Stimulated activated CD8-positive, alpha-beta memory T cell treated with anti-CD3 and anti-CD28 coated beads, Interleukin-2, amount 100 ng/mL, for 1 hour (primary cell): ENCODE measurements at places on chromosomes 5 and 9.

DNA sequence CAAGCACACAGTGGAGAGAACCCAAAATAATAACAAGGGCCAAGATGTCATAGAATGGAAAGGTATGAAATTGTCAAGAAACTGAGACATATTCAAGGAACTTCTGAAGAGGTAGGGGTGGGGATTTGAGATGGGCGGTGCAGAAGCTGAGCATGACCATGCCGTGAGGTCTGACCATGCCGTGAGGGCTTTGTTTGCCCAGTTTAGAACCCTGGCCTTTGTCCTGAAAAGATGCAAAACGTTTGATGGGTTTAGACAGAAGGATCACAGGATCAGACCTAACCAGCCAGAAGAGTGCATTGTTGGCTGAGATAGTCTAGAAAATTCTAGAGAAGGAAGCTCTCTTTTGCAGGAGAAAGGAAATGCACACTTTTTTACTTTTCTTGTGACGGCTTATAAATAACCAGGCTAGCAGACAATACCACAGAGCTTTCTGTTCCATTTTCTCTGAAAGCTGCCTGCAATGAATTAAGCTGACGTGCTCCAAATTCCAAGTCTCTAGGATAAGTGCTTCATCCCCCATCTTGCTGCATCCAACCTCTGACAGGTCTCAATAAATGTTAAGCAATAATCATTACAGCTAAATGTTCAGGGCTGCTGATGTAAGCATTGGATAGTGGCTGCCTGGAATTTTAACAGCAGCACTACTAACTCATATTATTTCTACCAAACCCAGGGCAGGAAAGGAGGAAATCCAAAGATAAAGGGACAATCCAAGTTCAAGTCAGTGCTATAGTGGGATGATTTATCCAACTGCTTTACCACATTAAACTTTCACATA lies 110.9 kb upstream of the IL6ST start:
- no peak for DNase-seq

DNA sequence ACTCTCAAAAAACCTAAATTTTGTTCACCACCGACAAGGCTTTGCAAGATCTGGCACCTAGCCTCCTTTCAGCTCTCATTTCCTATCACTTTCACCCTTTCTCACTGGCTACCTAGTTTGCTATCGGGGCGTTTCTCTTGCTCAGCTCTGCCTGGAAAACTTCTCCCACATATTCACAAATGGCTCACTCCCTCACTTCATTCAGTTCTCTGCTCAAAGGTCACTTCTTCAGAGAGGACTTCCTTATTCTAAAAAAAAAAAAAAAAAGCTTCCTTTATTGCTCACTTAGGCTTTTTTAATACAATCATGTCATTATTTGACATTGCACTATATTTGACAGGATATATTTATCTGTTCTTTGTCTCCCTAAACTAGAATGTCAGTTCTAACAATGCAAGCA lies 2.1 kb upstream of the SLC25A46 start:
- no peak for DNase-seq

DNA sequence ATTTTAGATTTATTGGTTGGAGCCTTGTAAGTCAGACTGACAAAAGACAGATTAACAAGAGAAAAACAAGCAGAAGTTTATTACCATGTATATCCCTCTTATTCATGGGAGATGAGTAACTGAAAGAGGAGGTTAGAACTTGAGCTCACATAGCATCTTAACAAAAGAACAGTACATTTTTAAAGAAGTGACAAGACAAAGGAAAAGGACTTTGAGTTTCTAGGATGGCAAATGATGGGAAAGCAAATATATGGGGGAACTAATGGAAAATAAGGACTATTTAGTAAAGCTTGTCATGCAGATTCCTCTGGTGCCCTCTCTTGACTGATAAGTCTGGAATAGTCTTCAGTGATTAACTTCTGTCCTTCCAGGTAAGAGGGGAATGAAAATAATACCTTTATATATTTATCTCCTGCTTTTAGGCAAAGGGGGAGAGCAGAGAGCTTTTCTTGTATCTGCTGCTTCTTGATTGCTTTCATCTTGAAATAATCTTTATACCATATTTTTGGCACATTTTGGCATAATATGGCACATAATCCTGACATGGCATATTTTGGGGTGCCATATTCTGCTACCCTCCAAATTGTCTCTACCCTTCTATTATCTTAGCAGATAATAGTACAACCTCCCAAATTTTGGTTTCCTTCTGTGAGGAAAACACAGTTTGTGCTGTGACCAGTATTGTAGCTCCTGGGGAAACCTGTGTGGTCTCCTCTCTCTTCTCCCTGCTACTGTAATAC lies 206.8 kb downstream of the TMC1 start:
- DNase-seq: no peak

DNA sequence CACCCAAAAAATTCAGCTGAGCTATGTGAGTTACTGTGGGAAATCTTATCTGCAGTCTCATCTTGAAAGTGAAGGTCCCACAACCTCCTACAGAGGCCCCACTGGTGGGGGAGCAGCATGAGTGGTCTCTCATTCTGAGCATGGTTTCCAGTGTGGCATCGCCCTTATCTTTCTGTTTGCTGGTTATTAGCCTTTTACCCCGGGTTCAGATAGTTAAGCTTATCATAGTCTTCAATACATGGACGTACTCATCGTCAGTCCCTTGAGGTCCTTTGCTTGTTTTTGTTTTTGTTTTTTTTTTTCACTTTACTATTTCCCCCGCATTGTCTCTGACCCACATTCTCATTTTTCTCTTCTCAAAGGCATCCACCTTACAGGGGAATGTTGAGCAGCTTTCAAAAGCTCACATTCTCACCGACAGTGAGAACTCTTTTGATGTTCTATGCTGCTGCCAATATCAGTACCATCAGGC lies 7.7 kb upstream of the HAVCR2 start:
- no peak for DNase-seq

DNA sequence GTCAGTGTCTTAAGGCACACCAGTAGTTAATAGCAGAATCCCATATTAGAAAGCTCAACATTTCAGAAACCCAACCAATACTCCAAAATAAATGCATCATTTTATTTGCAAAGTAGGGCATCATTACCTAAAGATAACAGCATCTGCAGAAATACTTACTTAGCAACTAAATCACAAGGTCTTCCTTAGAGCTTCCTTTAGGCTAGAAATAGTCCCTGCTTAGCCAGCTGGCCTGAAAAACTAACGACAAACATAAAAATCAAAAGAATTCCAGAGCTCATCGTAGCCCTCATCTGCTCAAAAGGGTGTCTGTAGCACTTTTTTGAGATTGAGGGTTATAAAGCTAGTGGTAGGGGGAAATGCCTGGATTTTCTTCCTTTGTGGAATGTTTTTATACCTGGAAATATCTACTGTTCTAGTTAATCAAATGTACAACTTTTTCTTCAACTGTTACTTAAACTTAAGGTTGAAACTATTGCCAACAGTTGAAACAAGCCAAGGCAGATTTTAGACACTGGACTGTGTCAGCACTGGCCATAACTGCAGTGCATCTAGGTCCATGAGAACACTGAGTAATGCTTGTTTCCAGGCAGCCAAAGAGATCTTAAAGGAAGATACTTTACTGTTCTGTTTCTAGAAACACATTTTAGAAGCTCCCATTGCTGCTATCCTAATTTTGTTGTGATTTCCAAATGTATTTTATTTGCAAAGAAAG lies 129.4 kb upstream of the RASA1 start:
- DNase-seq: no peak

DNA sequence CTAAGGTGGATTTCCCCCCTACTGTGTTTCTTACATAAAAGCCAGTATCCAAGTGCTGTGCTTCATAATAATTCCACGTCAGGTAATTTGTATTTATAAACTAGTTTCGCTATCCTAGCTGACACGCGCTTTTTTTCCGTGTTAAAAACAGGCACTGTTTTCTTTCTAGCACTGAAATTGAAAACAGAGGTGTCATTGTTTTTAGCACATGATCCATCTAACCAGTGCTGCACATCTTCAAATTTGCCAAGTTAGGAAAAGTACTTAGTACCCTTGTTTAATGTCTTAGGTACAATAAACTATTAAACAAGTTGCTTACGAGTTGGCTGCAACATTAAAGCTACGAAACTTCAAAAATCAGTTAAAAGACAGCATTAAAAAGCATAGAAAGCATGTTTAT lies 49.9 kb downstream of the JMY start:
- DNase-seq: no peak

DNA sequence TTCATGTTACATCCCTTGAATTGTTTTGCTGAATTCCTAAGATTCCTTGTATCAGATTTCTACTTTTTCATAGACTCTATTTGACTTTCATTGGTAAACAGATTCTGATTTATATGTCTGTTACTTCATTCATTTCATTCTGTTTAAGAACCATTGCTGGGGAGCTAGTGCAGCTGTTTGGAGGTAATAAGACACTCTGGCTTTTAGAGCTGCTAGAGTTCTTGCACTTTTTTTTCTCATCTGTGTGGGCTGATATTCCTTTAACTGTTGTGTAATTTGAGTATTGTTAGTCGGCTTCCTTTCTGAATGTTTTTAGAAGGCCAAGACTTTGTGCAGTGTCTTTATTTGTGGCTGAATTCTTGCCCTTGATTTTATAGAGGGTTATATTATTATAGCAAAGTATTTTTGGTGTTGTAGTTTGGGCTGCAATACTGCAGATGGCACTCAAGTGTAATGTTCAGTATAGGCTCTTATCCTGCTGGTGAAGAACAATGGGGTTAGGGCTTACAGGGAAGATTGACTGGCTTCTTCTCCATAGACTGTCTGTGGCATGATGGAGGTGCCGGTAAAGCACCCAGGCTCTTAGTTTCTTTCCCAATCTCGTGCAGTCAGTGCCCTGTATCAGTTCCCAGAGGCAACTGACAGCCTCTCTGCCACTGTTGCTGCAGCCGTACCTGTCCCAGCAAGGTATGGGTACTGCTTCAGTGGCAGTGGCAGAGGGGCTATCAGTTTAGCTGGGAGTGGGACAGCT lies 162.2 kb downstream of the OXCT1 start:
- DNase-seq: no peak

- no peak for DNase-seq
These were observed 118.8 kb upstream of the RPS23 start for GRCh38 chr5:82396871-82397514.
